Hepatocyte (in vitro differentiated cells): ENCODE measurements at places on chromosomes 4 and X. TPM values are rescaled to one million over a fixed set of nuclear protein-coding genes. Genes with fewer than 3 reads are reported as not detected.

- no peak overlapping the region for H3K4me3 ChIP-seq
- no peaks in the 10 kb centered on the region for H3K36me3 ChIP-seq
- H3K27me3 ChIP-seq = no peaks in the 10 kb centered on the region
- H3K27ac ChIP-seq = no peak overlapping the region
- DNase-seq = no peak
Measured at GRCh38 chrX:102042372-102043325, 82.8 kb upstream of the TCEAL2 start.

DNA sequence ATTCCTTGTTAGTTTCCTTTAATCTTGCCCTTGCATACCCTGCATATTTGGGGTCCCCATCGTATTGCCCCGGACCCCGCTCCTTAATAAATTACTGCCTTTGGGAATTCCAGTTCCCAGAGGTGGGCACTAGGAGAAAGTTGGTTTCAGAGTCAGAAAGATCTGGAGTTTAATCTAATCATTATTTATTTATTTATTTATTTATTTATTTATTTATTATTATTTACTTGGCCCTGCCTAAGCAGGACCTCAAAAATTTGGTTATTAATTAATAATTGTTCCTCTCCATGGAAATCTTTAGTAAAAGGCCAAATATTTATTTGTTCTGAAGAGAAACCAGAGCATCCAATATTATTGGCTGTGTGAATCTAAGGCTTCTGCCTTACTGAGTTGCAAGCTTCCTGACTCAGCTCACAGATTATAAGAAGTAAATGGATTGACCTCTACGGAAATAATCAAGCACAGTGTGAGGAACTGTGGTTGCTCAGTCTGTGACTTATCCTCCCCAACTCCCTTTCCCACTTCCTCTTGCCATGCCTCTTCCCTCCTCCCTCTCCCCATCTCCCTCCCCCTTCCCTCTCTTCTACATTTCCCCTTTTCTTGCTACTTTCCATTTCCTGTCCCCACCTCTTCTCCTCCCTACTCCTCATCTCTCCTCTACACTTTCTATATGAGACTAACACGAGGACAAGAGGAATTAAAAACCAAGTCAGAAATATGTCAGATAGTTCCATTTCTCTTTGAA is 61.5 kb upstream of the AP1S2 start:
- H3K27me3 ChIP-seq = no peaks in the 10 kb centered on the region
- H3K27ac ChIP-seq = no peak overlapping the region
- no peaks in the 10 kb centered on the region for H3K36me3 ChIP-seq
- no peaks in the 10 kb centered on the region for H3K4me1 ChIP-seq
- H3K4me3 ChIP-seq = no peak overlapping the region

- no peaks in the 10 kb centered on the region for H3K4me1 ChIP-seq
- no peak for DNase-seq
- H3K36me3 ChIP-seq = no peaks in the 10 kb centered on the region
- no peaks in the 10 kb centered on the region for H3K27me3 ChIP-seq
Measured at GRCh38 chr4:132238697-132239096, 910.4 kb upstream of the PCDH10 start.

DNA sequence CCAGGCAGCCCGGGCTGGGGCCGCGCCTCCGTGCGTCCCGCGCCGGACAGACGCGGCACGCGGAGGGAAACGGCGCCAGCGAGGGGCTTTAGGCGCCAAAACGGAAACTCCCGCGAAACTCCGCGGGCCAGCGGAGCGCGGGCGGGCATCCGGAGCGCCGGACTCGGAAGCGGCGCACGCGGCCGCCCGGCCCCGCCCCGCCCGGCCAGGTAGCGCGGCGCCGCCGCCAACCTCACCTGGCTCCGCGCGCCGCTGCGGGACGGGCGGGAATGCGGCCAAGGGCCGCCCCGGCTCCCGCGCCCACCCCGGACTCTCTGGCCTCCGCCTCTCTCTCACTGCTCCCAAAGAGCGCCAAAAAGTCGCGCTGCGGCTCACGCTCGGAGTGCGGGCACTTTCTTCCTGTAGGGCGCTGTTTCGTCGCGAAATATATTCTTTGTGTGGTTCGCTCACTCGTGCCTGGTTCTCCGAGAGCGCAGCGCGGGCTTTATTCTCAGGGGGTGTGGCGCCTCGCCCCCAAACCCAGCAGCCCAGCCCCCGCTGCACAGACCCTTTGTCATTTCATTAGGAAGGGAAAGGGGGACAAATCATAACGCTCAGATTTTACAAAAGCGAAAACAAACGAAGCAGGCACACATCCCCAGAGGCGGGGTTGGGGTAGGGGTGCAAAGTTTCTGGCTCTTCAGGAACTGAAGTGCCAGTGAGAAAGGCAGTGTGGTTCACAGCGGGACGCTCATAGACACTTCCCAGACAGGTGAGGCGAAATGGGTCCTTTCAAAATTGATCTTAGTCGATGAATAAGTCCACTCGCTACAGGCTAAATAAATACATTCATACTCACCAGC is 961 bp upstream of the MBNL3 start:
- no peaks in the 10 kb centered on the region for H3K4me1 ChIP-seq
- H3K27ac ChIP-seq = peak overlapping the region; percentile 90
- no peaks in the 10 kb centered on the region for H3K27me3 ChIP-seq
- H3K36me3 ChIP-seq = no peaks in the 10 kb centered on the region
- peak; percentile 35 for DNase-seq

GRCh38 chr4:118968005-118968404 is 79.4 kb downstream of the SYNPO2 start:
- H3K4me3 ChIP-seq = no peak overlapping the region
- DNase-seq = peak; percentile 51
- H3K27me3 ChIP-seq = no peaks in the 10 kb centered on the region
- H3K27ac ChIP-seq = peak overlapping the region; percentile 62

DNA sequence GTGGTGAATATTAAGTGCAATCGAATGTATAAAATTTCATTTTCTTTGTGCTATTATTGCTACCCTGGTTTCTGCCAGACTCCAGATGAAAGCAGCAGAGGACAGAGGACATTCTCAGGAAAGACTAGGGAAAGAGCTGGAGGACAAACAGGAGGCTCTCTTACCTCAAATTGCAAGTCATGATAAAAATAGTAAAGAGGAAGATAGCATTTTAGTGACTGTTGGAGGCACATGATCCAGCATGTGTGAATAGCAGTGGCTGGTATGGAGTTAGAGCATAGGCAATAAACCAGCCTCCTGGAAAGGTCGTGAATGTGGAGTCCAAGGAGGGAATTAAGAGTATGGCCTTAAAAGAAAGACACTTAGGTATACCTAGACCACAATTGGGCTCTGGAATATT is 1040.0 kb downstream of the STPG2 start:
- no peak overlapping the region for H3K27ac ChIP-seq
- no peak for DNase-seq
- H3K27me3 ChIP-seq = no peaks in the 10 kb centered on the region

DNA sequence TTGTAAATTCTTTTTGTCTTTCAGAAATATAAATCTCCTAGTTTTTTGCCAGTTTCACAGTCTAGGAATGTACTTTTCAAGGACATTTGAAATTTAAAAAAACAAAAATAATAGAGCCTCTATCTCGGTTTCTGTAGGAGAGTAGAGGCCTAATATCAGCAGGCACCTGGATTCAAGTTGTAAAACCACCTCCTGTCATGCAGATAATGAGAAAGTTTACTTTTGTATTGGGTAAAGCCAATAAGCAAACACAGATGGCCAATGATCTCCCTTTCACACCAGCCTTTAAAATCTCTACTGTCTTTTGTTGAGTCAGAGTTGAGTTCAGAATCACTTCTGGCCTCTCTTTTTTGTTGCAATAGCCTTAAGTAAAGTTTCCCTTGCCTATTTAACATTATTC is 1499.9 kb downstream of the PCDH18 start:
- H3K27ac ChIP-seq = no peak overlapping the region
- H3K4me3 ChIP-seq = no peak overlapping the region
- H3K4me1 ChIP-seq = no peaks in the 10 kb centered on the region
- H3K36me3 ChIP-seq = no peaks in the 10 kb centered on the region
- no peaks in the 10 kb centered on the region for H3K27me3 ChIP-seq

DNA sequence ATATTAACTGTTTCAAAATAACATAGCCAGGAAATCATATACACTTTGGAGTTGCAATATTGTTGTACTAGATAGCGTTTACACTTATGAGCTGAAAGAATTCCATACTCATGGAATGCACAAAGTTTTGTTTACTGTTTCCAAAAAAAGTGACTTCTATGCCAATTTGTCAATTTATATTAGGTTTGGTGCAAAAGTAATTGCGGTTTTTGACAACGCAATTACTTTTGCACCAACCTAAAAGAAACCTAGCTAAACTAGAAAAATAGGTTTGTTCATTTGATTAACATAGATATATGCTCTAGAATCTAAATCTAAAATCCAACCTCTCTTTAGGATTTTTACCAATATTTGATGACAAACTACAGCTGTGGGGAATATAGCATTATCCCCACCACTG is 15.2 kb downstream of the RXFP1 start:
- no peak overlapping the region for H3K4me3 ChIP-seq
- no peaks in the 10 kb centered on the region for H3K27me3 ChIP-seq
- H3K4me1 ChIP-seq = no peaks in the 10 kb centered on the region
- no peak for DNase-seq
- no peak overlapping the region for H3K27ac ChIP-seq
- H3K36me3 ChIP-seq = no peaks in the 10 kb centered on the region

- no peak overlapping the region for H3K4me3 ChIP-seq
- no peak for DNase-seq
- H3K4me1 ChIP-seq = no peaks in the 10 kb centered on the region
- no peaks in the 10 kb centered on the region for H3K36me3 ChIP-seq
Measured at GRCh38 chr4:82216219-82216618, 157.6 kb downstream of the HNRNPD start.

DNA sequence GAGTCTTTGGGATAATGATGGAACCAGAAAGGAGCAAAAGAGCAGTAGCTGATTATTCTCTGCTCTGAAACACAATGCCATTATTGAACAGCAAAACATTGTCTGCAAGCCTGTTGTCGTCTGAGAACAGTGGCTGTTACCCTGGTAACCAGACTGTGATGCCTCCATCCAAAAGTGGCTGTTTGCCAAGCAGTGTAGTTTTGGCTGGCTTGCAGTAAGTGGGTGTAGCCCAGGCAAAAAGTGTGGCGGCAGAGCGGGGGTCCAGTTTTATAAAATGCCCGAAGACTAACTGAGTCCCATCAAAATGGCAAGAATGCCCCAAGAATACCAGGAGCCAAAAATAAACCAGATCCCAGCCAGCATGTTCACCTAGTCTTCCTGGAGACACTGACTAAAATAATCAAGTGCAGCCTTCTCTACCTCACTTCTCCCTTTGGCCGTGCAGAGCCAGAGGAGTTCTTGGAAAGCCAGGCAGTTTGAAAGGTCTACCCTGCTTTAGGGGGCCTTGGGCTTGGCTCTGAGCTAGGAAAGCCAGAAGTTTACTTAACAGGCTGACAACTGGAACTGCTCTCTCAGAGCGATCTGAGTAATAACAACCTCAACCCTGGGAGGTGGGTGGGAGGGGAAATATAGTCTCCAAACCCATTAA is 2.6 kb downstream of the PLP1 start:
- no peak for DNase-seq
- no peaks in the 10 kb centered on the region for H3K4me1 ChIP-seq
- peaks cover 12% of the 10 kb centered on the region for H3K27me3 ChIP-seq
- H3K4me3 ChIP-seq = no peak overlapping the region

DNA sequence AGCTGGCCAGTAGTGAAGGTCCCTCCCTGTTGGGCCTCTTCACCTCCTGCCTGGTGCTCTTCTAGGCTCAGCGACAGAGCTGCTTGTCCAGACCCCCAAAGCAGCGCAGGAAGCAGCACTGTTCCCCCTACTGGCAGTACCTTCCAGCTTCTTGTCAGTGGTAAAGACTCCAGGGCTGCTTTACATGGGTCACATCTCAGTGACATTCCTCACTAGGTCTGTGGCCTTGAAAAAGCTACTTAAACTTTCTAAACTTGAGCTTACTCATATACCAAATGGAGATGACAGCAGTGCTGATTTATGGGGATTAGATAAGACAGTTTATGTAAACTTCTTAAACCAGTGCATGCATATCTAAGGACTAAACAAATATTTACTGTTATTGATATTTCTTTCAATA is 117.3 kb downstream of the FAT4 start:
- no peak overlapping the region for H3K4me3 ChIP-seq
- H3K27ac ChIP-seq = no peak overlapping the region
- no peaks in the 10 kb centered on the region for H3K36me3 ChIP-seq
- H3K4me1 ChIP-seq = peaks cover 5% of the 10 kb centered on the region
- peak; percentile 13 for DNase-seq

DNA sequence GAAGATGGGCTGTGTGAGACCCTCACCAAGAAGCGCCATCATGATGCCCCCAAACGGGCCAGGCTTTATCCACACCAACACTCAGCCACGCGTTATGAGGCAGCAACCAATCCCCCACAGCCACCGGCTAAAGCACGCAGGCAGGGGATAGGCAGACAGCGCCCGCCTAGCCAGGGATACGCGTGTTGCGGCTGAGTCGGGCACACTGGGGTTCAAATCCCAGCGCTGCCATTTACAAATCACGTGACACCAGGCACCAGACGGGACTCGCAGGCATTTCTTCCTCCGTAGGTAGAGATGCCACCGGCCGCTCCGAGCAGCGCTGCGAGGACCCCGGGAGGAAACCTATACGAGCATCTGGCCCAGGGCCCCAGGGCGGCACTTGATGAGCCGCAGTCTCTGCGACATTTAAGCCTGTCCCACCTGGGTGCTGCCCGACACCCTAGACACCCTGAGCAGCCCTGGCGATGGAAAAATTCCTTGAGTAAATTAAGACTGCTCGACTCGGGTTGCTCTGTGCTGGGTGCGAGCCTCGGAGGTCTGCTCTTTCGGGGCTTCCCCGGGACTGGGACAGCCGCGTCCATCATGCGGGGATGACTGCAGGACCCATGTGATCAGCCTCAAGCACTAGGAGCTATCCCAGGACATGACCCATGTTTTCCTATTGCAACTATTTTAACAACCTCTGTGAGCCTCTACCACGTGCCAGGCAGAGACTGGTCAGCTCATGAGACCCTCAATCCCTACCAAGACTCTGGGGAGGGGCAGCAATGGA is 6.3 kb downstream of the ABLIM2 start:
- no peak overlapping the region for H3K27ac ChIP-seq
- no peaks in the 10 kb centered on the region for H3K36me3 ChIP-seq
- no peak for DNase-seq
- H3K4me1 ChIP-seq = no peaks in the 10 kb centered on the region
- no peak overlapping the region for H3K4me3 ChIP-seq

DNA sequence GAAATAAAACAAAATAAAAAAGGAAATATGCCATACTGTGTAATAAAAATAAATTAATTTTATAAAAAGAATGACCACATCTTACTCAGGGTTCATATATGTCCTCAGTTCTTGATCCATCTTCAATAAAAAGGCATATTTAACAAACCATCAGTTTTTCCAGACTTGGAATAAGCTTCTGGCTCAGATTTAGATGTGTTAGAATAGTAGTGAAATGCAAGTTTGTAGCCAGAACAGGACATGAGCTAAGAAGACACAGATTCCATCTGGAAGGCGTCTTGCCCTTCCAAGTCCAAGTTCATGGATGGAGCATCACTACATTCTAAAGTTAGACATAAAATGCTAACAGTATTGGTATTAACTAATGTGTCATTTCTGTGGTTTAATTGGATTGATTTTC is 10.3 kb upstream of the LSM6 start:
- no peaks in the 10 kb centered on the region for H3K36me3 ChIP-seq
- H3K4me1 ChIP-seq = no peaks in the 10 kb centered on the region
- no peak for DNase-seq
- no peak overlapping the region for H3K4me3 ChIP-seq
- H3K27ac ChIP-seq = no peak overlapping the region

C4orf50 gene
- total RNA-seq = 0.04 TPM in 1 of 2 replicates, not detected in the other

DCAF8L2 gene
- total RNA-seq = not detected in 2 replicates

GABRE gene
- 15.1 and 15.5 TPM in 2 replicates for total RNA-seq
